ENCODE measurements at places on chromosomes 7 and 10.

DNA sequence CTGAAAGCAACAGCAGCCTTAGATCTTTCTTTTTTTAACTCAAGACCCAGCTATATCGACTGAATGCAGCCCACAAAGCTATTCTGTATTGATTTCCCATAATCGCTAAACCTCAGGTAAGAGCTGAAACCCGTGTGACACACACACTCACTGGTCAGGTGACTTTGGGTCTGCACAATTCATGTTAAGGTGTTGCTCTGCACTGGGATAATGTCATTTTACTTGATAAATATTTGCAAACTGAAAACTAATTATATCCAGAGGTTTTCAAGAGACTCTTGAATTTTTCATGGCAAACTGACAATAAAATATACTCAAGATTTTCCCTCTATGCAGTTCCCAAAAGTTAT is 33.1 kb downstream of the SCRN1 start:
- DNase-seq = no peak

DNA sequence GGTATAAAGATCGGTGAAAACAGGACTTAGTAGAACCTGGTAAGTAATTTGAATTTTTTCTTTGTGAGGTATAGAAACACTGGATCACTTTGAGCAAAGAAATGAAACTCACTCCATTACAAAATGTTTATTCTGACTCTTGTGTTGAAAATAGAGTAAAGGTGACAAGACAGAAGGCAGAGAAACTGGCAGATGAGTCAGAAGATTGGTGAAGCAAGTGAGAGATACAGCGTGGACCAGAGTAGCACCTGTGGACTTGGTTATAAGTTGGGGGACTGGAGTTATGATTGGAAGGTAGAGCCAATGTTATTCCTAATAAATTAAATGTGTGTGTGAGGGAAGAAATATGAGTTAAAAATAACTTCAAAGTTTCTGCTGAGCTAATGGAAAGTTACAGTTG is 620.9 kb downstream of the ZWINT start:
- DNase-seq = no peak

DNA sequence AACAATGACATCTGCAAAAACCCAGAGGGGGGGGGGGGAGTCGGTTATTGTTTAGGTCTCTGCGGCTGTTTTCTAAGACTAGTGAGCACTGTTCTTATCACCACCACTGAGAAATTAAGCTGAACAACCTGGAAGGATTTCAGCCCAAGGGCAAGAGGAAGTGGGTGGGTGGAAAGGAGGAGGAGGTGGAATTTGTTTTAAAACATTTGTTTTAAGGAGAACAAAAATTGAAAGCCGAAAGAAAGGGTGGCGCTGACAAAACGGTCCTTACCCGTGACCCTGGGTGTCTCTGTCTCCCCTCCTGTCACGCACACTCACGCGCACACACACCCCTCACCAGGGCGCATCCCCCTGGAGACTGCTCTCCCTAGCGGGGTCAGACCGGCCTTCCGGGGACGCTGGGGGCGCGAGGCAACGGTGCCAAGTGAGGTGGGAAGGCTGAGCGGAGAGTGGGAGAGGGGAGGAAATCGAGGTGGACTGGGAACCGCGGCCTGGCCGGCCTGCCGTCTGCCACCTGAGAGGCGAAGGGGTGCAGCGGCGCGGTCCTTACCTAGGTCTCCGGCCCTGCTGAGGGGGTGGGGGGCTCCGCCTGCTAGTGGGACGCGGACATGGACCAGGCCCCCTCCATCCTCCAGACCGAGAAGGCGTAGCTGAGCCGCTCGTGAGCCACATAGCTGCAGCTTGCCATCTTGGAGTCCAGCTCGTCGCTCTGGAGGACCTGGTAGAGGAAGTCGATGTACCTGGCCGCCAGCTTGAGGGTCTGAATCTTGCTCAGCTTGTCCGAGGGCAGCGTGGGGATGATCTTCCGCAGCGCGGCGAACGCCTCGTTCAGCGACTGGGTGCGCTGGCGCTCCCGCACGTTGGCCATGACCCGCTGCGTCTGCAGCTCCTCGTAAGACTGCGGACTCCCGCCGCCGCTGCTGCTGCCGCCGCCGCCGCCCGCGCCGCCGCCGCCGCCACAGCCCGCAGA is 1.0 kb downstream of the TWIST1 start:
- DNase-seq = no peak

DNA sequence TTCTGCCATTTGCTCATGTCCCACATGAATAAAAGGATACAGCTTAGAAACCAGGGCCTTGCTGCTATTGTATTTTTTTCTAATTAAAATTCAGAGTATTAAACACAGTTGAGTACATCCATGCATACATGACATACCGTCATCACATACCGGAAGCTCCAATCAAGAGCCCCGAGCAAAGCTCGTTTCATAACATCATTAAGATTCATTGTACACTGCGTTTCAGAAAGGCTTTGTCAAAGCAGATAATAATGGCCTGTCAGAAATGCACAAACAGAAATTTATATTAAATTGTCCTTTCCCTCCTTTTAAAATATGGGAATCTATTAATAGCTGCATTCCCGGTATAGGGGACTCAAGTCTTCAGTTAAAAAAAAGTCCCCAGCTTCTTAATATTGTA is 103.4 kb downstream of the PRTFDC1 start:
- no peak for DNase-seq

DNA sequence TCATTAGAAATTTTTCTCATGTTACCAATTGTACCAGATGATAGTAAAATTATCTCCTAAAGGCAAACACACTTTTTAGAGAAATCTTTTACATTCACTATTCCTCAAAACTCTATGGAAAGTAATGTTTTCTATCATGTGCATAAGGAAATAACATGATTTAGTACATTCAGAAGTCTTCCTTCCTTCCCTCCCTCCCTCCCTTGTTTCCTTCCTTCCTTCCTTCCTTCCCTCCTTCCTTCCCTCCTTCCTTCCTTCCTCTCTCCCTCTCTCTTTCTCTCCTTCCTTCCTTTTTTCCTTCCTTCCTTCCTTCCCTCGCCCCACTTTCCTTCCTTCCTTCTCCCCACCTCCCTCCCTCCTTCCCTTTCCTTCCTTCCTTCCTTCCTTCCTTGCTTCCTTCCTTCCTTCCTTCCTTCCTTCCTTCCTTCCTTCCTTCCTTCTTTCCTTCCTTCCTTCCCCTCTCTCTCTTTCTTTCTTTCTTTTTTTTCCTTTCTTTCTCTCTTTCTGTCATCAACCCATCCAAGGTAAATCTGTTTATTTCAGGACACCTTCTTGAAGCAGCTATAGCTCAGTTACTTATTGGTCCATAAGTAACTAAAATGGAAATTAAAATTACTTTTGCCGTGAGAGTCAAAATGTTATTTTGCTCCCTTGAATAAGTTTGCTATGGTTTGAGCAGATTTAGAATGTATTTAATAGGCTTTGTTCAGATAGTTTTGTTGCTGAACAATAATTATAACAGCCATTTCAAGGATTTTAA is 197.9 kb downstream of the PLXDC2 start:
- no peak for DNase-seq

DNA sequence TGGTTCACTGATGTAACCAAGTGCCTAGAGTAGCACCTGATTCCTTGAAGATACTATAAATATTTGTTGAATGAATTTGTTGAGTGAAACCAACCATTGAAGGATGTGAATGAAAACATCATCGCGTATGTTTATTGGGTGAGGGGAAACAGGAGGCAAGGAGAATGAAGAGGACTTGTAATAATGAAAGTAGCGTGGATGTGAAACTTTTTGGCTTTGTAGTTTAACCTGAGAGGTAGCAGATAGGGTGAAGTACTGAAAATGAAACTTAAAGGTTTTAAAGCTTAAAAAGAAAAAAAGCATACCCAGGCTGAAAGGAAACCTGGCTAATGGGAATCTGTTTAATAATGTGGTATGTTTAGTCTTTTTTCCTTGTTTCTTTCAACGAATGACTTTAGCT is 5.2 kb downstream of the CCNY start:
- DNase-seq = no peak

Measured in NCI-H2107 (cell line).